ENCODE measurements at places on chromosomes 2 and 18.
A peak's percentile ranks its signal among the peaks of the same experiment; 100 is the strongest.

GRCh38 chr2:176817061-176817565, 395.5 kb upstream of the HNRNPA3 start:
- DNase-seq = peak; percentile 11

DNA sequence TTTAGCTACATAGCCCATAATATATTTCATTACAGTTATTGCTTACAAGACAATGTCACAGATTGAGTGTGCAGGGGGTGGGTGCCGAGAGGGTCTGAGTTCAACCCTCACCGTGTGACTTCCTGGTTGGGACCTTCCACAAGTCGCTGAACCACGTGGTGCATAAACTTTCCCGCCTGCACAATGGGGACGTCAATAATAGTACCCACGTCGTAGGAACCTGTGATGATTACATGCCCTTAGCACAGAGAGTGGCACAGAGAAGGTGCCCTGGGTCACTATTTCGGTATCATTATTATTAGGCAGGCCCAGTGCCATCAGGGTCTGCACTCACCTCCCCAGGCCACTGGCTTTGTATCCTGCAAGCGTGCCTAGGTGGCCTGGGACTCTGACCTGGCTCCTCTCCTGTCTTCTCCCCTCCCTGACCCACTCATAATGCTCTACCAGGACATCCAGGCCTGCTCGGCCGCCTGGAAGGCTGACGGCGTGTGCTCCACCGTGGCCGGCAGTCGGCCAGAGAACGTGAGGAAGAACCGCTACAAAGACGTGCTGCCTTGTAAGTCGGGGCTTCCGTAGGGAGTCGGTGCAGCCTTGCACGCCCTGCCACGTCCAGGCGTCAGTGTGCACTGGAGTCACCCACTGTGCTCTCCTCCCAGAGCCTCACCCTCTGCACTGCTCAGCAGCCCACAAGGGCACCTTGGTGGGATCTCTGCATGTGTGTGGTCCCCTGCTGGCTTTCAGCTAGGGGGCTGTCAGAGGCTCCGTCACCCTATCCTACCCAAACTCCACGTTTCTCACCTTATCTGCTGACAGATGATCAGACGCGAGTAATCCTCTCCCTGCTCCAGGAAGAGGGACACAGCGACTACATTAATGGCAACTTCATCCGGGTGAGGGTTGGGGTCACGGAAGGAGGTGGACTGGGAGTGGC, 2.8 kb downstream of the PTPN18 start:
- DNase-seq = no peak

GRCh38 chr2:134438371-134438770, 184.5 kb downstream of the MGAT5 start:
- no peak for DNase-seq

DNA sequence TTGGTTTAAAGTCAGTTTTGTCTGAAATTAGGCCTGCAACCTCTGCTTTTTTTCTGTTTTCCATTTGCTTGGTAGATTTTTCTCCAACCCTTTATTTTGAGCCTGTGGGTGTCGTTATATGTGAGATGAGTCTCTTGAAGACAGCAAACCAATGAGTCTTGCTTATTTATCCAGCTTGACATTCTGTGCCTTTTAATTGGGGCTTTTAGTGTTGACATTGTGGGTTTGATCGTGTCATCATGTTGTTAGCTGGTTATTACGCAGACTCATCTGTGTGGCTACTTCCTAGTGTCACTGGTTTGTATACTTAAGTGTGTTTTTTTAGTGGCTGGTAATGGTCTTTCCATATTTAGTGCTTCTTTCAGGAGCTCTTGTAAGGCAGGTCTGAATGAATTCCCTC, 18.8 kb downstream of the TMEM87B start:
- no peak for DNase-seq

DNA sequence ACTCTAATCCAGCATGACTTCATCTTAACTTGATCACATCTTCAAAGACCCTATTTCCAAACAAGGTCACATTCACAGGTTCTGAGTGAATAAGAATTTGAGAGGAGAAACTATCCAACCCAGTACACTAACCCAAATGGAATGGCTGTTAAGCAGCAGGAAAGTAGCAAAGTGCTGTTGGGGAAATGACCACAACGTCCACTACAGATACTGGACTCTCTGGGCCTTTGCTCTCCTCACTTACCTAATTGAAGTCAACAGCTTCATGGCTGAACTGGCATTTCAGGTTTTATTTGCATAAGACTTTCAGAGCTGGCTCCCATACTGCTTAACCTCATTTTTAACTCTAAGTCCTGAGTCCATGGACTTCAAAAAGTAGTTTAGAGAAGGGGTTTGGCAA, 38.0 kb upstream of the ACVR2A start:
- no peak for DNase-seq

DNA sequence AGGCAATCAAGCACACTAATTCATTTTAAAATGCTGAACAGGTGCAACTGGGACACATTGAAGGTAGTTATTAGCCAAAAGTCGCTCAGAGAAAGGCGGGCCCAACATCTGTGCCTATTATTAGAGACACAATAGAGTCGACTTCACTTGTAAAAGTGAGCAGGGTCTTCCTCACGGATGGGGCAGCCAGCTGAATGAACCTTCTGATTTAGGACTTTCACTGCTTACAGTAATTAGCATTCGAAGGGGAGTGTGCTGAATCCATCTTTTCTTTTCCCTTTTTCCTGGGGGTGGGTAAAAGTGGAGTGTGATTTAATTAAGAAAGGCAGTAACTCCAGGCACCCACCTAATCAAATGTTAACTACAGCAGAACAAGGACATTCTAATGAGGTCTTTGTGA, 677.7 kb downstream of the DCDC2C start:
- peak; percentile 77 for DNase-seq

- DNase-seq = no peak
These were observed 59.5 kb upstream of the BCL2L11 start for GRCh38 chr2:111061191-111061590.

- no peak for DNase-seq
These were observed 67.7 kb downstream of the RDH14 start for GRCh38 chr2:18492721-18493120.

GRCh38 chr2:128774320-128775216, 455.9 kb upstream of the HS6ST1 start:
- DNase-seq = no peak

DNA sequence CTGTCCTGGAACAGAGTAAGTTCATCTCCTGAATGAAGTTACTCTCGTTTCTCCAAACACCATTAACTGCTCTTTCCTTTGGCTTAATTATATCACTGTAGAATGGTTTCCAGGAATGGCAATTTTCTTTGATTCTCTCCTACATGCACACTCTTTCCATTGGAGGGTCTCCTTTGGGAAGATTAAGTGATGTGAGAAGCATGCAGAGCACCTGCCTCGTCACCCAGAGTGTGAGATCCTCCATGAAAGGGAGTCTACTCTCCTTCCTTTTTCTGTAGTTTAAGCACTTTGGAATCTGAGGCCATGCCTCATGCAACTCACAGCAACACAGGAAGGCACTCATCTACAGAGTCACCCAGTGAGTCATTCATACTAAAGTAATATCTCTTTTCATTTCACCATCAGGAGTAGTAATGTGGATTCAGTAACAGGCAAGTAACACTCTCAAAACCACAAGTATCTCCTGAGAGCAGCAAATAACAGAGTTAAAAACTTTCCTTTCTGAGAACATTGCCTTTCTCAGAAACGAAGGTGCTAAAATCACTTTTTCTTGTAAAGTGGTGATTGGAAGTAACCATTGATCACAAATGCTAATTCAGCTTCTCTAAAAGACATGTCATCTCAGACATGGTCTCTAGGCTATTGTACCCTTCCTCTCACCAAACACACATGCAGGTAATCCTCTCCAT, 52.8 kb upstream of the IL1RL1 start:
- no peak for DNase-seq

DNA sequence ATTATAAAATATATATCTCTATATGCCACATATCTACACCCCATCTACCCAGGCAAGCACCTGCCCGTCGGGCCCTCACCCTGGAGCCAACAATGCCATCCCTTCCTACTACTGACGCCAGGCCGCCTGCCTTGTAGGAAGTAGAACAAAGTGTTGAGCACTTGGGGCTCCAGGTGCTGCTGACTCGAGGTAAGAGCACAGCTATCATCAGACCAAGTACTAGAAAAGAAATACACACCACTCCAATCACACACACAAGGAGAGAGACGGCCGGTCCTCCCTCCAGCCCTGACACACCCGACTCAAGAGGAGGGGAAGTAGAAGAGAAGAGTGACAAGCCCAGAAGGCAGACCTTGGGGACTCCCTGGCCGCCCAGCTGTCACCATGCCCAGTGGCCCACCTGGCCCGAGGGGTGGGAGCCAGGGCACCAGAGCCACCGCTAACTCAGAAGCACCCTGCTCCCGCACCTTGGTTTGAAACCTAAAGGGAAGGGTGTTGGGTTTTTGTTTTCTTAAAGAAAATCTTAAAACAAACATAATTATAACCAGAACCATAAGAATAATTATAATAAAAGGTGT, 64.0 kb upstream of the POMC start:
- no peak for DNase-seq

DNA sequence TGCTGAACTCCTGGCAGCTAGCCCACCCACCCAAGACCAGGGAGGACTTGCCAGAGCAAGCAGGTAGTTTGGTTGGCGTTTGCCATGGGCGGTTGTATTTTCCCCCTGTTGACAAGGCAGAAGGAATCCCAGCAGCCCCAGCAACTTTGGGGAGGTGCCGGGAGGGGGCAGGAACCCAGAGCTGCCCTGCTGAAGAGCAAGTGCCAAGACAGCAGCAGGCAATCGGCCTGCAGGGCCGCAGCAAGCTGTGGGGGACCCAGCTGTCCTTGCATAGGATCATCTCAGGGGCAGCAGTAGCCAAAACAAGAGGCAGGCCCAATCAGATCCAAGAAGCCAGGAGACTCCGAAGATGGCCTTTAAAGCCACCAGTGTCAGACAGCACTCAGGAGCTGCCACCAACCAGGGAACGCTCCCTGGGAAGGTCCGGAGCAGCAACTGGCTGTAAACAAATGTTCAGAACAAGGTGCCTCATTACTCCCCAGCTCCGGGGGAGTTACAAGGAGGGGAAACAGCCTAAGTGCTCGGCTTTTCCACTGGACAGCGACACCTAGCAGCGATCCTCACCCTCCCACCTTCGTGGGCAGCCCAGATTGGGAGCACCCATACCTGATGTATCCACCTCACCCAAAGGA, 2.1 kb downstream of the ST8SIA5 start:
- DNase-seq = peak; percentile 49

Measured in neural progenitor cell (in vitro differentiated cells).